HL-60 (cell line): ENCODE measurements at places on chromosomes 6 and 20.

GRCh38 chr6:101544286-101544685, 150.8 kb downstream of the GRIK2 start:
- no peak for DNase-seq

DNA sequence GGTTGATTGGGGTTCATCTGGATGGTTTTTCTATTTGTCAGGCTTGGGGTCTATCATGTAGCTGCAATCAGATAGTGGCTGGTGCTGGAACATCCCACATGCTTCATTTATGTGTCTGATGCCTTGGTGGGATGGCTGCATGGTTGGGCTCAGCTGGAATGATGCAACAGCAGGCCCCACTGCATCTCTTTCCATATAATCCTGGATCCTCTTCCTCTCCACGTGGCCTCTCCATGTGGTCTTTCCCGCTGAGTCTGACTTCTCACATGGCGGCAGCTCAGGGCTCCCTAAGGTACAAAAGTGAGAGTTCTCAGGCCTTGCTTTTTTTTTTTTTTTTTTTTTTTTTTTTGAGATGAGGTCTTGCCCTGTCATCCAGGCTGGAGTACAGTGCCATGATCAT, 65.0 kb upstream of the SUPT3H start:
- DNase-seq: no peak

DNA sequence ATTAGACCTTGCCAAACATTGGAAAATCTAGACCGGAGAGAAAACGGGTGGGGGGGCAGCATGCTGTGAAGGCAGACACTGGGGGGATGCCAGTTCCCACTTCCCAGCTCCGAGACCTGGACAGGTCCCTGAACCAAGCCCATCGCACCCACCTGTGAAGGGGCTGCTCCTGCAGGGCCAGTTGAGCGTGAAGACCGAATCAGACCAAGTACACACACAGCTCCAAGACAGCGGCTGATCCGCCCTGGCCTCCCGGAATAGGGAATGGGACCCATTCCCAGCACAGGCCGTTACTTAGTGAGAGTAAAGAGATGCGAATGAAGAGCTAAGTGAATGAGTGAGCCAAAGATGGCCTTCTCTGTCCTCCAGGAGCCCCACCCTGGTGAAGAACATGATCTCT, 41.5 kb upstream of the MDFI start:
- no peak for DNase-seq

DNA sequence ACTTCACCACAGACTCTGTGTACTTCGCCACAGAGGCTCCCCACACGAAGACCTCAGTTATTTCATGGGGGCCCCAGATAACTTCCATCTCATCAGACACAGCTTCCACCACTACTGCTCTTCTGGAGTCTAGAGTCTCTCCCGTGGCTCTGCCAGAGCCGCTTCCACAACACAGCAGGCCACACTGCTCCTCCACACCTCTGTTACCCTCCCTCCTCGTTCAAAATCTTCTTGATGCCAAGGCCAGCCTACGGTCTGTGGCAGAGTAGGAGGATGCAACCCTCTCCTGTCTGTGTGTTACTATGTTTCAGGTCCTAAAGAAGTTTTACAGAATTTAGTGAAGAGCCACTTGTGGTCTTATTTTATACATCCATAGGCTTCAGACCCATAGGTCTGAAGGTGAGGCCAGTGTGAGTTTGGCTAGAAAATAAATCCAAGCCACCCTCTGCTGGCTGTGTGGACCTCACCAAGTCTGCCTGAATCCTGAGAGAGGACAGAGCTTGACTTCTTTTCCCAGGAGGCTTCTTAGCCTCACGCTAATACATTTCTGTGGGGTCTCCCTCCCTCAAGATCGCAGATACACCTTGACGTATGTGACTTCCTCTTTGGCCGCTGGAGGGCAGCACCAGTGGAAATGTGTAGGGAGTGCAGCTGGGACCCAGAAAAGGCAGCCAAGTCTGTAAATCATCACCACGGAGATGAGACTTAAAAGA, 197.7 kb downstream of the FAXC start:
- DNase-seq: peak; percentile 39

GRCh38 chr20:57513199-57513598, 11.7 kb downstream of the CTCFL start:
- DNase-seq: no peak

- no peak for DNase-seq
Measured at GRCh38 chr6:165987483-165988301, 180.0 kb downstream of the TBXT start.

DNA sequence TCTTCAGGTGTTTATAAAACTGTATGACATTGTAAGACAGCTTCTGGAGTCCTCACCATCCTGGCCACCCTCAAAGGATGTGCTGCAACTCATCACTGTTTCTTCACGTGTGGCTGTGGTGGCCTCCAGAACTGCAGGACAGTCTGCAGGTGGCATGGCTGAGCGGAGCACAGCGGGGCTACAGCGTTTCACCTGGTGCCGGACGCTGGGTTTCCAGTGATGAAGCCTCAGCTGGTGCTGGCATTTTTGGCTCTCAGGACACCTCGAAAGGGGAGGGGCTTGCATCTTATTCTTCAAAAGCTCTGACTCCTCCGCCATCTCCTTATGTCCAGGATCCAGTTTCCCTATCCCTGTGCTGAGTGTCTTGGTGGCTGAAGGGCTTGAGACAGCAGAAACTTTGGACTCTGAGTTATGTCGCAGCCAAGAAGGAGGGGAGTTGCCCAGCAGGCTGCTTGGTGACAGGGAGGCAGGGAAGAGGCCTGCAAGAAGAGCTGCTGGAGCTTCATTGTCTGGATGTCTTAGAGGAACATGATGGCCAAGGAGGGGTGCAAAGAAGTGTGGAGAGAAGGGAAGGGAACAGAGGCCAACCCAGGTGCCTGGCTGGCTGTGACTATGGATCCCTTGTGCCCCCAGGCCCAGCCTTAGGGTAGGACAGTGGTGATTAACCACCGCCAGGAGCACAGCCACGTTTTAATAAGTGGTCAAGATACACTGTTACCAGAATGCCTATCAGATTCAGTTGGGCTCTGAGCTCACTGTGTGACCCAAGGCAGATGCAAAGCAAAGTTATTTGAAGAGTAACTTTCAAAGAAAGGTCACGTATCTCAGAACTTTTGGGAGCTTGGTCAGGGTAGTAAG, 58.7 kb downstream of the GTF2H5 start:
- DNase-seq: no peak

- DNase-seq: peak; percentile 17
Measured at GRCh38 chr6:43075670-43076463, at the start of gene PTK7. Gene PTK7, plus strand, starts transcription at chr6:43076314. Its CDS starts 175 bp downstream, at chr6:43076489.

- DNase-seq: no peak
Measured at GRCh38 chr6:165109011-165109410, 200.4 kb downstream of the C6orf118 start.

DNA sequence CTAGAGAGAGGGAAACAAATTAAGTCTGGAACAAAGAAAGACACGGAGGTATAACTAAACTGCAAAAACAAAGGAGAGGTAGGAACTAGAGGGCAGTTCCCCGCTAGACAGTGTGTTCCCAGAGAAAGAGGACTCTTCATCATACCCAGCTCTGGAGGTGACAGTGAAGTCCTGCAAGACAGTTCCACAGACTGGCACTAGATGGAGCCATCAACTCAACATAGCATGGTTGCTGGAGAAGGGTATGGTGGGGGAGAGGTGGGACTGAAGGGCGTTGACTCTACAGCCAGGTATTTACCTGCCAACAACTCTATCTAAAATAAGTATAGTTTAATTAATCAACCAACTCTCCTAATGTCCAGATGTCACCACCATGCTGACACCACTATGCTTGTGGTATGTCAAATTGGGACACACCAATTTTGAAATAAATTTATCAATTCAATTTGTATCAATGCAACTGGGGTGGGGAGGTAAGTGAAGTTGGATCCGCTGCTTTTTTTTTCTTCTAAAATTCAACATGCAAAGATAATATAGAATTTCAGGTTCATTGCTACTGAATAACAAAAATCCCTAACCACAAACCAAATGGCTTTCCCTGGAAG, 9.7 kb downstream of the BACH2 start:
- DNase-seq: no peak

GRCh38 chr6:98039904-98040607, 757.0 kb upstream of the MMS22L start:
- DNase-seq: no peak

DNA sequence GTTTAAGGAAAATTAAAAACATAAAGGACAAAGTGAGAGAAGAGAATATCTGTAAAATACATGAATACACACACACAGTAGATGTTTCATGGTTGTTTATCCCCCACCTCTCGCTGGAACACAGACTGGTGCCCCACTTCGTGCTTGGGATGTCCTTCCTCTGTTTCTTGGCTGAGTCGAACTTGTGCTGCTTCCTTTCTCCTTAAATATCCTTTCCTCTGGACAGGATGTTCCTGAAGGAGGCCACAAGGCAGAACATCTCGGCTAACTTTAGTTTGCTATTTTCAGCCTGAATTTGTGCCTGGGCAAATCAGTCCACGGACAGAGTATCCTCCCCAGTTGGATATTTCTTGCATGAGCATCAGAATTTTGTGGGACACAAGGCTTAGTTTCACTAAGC, 54.7 kb upstream of the ZMYND8 start:
- DNase-seq: no peak

- no peak for DNase-seq
Measured at GRCh38 chr20:46221256-46221833, 87.0 kb downstream of the CDH22 start.

DNA sequence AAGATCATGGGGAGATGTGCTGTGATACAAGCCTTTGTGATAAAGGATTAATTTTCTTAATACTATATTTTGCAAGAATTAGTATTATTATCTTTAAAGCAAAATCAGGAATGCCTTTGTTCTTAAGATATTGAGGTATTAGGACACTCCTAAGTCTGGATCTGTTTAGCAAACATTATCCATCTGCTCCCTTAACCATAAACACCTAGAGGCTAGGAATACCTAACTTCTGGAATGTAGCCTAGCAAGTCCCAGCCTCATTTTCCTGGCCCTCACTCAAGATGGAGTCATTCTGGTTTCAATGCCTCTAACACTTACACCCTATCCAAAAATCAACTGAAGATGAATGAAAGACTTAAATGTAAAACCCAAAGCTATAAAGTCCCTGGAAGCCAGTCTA, 106.3 kb upstream of the GJE1 start:
- no peak for DNase-seq

DNA sequence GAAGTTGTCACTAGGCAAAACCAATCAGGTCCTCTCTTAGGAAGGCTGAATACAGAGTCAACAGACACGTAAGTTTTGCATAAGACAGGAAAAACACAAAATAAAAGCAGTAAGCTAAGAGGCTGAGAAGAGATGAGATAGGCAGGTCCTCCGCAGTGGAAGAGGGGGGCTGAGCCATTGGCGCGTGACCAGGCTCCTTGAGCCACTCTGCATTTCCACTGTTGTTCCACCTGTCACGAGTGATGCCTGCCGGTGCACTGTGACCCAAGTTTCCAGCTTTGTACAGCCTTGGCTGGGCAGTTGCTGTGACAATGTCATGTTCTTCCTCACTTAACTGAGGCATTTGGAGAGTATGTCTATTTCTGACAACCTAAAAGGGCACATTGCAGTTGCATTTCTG, 58.6 kb downstream of the NUDT3 start:
- DNase-seq: no peak

GRCh38 chr6:149060985-149061760, 256.3 kb upstream of the TAB2 start:
- no peak for DNase-seq

DNA sequence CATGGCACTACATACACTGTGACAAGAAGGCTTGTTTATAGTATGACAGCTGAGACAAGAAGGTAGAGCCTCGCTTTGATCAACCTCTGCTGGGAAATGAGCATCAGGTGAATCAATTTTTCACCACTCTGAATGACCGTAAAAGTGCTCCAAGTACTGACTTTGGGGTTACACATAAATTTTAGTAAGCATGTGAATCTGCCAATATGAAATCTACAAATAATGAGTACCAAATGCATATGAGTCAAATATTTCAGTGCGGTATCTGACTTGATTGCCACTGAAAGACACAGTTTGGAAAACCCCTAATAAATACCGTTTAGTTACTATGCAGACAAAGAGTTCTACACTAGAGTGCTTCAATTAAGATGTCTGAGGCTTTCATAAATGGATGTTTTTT, 77.8 kb downstream of the ATG5 start:
- no peak for DNase-seq

DNA sequence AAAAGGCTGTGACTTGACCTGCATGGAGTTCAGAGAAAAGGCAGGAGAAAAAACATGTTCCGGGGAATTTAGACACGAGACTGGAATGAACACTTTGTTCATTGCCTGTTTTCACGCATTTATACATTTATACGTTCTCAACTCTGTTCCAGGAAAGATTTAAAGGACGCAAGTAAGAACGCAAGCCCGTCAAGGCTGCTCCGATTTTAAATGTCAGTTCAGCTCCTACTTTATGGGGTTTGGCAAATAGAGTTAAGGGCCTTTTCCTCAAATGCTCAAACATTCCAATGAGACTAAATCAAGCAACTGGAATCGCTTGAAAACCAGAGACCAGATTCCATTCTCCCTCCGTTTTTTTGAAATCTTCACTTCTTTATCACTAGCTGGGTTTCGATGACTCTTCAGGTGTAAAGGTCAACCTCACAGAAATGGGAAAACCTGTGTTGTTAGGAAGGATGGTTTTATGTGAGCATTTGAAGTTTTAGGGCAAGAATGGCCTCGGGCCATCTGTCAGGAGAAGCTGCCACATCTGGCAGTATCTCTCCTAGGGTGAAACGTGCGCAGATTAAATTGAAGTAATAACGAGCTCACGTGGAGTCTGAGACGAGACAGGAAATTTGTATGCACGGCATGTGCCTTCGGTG, 24.9 kb downstream of the TTLL2 start:
- no peak for DNase-seq

DNA sequence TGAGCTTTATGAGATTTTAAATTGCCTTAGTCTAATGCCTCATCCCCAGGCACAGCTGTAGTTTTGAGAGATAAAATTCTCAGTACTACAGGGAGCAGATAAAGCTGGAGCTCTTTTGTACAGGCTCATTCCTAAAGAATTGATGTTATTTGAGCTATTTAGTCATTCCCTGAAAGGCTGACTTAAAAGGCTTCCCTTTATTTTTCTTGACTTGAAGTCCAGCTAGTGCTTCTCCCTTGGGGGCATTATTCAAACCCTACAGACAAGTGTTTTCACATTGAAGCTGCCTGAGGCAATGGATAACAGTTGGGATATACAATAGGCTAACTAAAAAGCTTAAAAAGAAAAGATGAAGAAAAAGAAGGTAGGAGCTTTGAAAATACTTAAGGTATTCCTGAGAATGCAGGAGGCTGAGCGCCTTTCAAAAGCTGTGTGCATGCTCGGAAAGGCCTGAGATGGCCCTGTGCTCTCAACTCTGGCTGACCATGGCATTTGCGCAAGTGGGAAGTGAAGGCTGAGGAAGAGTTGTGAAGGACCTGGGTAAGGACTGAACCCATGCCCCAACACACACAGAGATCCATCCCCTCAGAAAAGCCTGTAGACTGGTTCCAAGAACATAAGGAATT, 315.1 kb downstream of the SMOC2 start:
- DNase-seq: no peak

- DNase-seq: no peak
Measured at GRCh38 chr6:139637766-139638165, 263.3 kb upstream of the CITED2 start.

DNA sequence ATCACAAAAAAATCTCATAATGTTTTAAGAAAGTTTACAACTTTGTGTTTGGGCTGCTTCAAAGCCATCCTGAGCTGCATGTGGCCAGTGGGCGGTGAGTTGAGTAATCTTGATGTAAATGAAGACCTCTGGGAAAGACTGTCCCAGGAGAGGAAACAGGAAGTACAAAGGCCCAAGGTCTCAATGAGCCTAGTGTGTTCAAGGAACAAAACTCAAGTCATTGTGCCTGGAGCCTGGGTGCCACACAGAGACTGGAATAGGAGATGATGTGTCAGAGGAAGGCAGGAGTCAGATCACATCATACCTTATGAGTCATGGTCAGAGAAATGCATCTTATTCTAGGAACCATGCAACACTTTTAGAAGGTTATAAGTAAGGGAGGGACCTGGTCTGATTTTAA, 51.5 kb downstream of the COL19A1 start:
- no peak for DNase-seq
